ENCODE measurements at places on chromosomes 6 and 20.

GRCh38 chr6:160160929-160161646 is 39.5 kb downstream of the SLC22A1 start:
- no peak for DNase-seq

DNA sequence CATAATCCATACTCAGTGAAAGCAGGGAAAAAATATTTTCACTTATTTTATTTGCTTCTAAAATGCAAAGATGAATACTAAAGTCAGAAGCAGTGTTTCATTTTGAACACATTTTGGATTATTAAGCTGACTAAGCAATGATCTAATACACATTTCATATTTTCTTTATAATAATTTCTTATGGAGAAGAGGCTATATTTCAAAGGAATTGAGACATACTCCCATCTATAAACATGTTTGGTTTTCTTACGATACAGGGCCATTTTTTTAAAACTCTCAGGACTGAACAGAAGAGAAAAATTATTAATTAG is 26.9 kb upstream of the VAPB start:
- DNase-seq = no peak

- no peak for DNase-seq
Observed at GRCh38 chr20:1273366-1273765, 7.3 kb downstream of the SNPH start.

- no peak for DNase-seq
Observed at GRCh38 chr6:9224539-9224938, 789.2 kb upstream of the SLC35B3 start.

DNA sequence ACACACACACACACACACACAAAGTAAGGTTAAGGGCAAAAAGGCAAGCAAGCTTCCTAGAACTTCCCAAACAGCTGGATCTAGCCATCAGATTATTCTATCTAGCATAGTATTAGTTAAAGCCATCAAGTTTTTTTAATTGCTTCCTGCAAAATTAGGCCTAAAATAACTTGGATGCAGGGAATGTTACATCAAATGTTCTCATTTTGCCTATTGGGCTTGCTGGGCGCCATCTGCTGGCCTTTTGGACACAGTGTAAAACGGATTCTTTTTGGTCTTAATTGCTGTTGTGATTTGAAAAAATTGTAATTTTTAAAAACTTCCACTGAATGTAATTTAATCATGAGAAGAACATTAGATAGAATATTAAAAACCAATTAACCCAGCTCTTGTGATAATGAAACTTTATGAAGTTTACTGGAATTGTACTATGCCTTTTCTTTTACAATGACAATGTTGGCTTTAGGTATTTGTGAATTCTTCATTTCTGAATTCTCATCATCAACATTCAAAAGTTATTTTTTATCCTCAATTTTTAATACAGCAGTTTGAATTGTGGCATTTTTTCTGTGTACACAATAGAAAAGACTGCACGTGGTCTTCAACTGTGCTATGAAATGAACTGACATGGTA is 6.8 kb downstream of the MKKS start:
- DNase-seq = peak; percentile 71

DNA sequence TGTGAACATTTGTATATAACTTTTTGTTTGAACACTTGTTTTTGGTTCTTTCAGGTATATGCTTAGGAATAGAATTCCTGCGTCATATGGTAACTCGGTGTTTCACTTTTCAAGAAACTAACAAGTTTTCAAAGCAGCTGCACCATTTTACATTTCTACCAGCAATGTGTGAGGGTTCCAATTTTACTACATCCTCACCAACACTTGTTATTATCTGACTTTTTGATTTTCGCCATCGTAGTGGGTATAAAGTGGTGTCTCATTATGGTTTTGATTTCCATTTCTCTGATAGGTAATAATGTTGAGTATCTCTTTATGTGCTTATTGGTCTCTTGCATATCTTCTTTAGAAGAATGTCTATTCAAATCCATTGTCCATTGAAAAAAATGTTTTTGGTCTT is 39.6 kb upstream of the MROH8 start:
- no peak for DNase-seq

DNA sequence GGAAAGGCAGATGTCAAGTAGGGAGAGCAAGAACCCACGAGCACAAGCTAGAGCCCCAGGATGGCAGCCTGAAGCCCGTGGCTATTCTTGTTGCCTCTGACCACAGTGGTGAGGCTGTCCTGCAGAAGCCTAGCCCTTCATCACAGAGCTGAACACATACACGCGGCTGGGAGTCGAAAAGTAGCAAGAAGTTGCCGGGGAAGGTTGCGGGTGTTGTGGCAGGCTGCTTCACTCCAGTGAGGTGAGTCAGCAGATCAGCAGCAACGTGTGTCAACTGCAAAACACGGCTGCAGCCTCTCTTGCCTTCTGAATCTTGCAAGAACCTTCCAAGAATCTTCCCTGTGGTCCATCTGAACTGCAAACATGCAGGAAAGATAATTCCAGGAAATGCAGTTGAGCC is 10.6 kb upstream of the STX16 start:
- no peak for DNase-seq

DNA sequence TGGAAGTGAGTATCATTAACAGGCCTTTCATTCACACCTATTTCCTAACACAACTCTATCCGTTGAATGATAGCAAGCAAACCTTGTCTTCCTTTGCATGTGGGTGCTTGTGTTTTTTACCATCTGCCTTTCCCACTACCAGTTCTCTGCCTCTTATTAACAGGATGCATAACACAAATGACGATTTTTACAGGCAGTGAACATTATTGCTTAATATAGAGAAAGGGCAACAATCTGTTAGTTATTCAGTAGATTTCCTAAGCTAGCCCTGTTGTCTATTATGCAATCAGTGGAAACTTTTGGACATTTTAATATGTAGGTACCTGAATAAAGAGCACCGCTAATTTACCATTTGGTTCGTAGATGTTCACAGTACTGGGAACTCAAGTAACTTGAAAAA is 348.8 kb upstream of the PLCB4 start:
- DNase-seq = no peak

DNA sequence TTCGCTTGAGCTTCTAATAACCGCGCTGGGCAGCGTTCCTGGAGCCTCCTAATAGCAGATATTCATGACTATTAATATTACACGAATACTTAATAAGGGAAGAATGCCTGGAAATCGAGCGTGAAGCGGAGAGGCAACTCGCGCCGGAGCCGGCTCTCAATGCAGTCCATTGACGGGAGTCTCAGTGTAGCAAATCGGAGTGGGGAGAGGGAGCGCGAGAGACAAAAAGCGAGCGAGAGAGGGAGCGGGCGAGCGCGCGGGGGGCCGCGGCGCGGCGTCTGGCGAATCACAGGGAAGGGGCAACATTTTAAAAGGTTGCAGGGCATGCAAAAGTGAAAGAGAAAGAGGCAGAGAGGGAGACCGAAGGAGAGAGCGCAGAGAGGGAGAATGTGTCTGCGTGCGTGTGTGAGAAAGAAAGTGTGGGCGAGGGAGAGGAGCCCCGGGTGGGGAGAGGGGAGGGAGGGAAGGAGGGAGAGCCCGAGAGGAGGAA is 2.9 kb downstream of the TFAP2A start:
- no peak for DNase-seq

- no peak for DNase-seq
Observed at GRCh38 chr6:79230149-79230548, 4.3 kb downstream of the HMGN3 start.

- DNase-seq = no peak
Observed at GRCh38 chr6:69784595-69785377, 12.0 kb downstream of the LMBRD1 start.

DNA sequence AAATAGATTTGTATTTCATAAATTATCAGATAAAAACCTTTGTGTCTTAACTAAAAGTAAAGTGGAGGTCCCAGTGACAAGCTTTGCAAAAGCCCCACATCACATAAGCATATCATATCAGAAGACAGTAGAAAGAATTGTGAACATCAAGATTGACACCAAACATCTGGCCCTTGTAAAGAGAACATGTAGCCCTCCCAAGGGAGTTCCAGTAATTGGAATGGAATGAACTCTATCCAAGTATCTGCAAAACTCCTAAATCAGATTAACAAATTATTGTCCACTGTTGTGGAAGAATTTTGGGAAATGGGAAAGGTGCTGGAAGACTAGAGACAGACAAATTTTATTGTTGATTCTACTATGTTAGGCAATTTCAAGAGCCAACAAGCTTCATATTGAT is 268.8 kb downstream of the KCNQ5 start:
- DNase-seq = no peak

GRCh38 chr6:87590990-87591389 is 1.1 kb downstream of the ORC3 start:
- no peak for DNase-seq

DNA sequence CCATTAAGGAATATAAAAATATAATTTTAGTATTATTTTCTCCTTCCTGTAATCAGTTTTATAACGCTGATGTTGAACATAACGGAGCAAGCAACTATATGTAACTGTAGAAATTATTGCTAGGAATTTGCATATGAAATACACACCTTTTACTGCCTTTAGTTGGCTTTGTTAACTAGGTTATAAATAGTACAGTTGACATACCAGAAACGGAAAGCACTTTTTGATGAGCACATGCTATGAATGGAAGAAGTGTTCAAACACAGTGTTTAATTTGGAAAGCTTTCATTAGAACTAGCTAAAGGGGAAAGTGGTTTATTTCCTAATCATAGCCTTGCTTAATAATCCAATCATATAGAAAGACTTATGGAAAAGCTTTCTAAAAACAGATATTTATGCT is 25.3 kb upstream of the BEND3 start:
- DNase-seq = no peak

GRCh38 chr6:137070303-137070702 is 25.5 kb upstream of the IL20RA start:
- no peak for DNase-seq

All from HepG2 (cell line).